GM12892 (cell line): ENCODE measurements at places on chromosomes 7 and 10.

DNA sequence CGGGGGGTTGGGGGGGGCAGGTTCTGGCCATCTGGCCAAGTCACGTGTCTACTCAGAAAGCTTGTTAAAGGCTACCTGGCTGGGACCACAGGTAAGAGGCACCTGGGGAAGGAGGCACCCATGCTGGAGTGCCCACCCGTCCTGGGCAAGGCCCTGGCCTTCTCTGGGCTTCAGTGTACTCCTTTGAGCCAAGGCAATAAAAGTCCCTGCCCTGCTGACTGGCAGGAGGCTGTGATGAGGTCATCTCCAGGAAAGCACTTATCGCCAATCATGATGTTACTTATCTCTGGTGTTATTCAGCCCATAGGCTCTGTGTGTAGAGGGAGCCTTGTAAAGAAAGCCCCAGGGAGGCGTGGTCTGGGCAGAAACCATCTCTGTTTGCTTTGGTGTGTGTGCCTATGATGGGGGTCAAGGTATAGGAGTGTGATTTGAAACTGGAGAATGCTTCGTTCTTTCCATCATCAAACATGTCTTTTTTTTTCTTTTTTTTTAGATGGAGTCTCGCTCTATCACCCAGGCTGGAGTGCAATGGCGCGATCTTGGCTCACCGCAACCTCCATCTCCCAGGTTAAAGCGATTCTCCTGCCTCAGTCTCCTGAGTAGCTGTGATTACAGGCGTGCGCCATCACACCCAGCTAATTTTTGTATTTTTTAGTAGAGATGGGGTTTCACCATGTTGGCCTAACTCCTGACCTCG is 2.5 kb upstream of the CLDN4 start:
- no peak for DNase-seq

DNA sequence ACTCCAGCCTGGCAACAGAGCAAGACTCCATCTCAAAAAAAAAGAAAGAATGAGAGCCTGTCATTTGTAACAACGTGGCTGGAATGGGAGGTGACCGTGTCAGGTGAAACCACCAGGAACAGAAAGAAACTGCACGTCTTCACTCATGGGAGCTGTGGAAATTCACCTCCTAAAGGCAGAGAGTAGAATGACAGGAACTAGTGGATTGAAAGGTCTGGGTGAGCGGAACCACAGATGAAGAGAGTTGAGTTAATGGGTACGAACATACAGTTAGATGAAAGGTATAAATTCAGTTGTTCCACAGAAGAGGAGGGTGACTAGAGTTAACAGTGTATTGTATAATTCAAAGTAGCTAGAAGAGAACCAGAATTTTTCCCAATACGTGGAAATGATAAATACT is 78.6 kb downstream of the MAD1L1 start:
- no peak for DNase-seq

GRCh38 chr10:92832998-92833650 is 15.2 kb upstream of the EXOC6 start:
- DNase-seq = no peak

DNA sequence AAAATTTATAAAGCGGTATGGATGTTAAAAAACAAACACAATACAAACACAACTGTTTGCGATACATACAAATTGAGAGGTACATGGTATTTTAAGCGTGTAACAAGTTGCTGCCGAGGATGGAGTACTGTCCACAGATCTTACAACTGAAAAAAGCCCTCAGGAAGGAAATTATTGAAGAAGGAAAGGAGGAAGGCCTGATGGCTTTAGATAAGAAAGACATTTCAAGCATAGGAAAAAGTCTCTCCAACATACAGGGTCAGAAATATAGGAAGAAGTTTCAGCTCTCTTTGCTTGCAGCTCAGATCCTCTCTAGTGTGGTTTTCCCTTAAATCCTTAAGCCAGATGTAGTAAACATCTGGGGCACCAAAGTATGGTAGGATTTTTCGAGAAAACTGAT is 25.0 kb downstream of the RBM28 start:
- DNase-seq = no peak

- DNase-seq = peak; percentile 48
Measured at GRCh38 chr7:56074371-56074791, 10.3 kb downstream of the SUMF2 start.

DNA sequence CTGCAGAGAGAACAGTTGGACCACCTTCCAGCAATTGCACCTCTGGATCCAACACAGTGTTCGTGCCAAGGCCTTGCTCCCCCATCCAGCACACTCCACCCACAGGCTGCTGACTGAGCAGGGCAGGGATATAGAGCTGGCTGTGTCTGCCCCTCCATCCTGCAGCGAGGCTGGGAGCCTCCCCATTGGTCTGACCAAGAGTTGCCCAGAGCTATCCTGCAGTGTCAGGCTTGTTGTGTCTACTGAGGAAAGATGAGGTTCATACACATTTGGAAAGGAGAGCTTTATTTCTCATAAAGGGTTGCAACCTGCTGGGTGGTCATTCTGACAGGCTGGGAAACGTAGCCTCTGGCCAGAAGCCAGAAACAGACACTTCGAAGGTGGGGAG is 27.1 kb downstream of the PRF1 start:
- no peak for DNase-seq

DNA sequence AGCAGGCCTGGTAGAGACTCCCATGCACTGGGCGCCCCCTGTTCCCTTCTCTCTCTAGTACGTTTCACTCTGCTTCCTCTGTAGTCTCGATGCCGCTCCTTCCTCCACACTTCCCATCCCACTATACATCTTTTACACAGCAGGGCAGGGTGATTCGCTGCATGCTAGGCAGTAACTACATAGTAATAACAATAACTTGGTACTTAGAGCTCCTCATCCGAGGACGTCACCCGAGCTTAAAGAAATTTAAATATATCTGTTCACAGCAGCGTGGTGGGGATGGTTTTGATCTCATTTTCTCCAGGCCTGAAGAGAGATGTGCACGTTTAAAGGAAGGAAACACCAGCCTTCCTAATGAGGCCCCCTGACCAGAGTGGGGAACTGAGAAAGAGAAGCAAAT is 276.9 kb downstream of the SKAP2 start:
- no peak for DNase-seq

- no peak for DNase-seq
Measured at GRCh38 chr10:24541239-24541753, 182.4 kb downstream of the ARHGAP21 start.
